Lung (tissue), 17 donors: ENCODE measurements at places on chromosomes 3 and 15. TPM values are rescaled to one million over a fixed set of nuclear protein-coding genes. Genes with fewer than 3 reads are reported as not detected.

- H3K27me3 ChIP-seq: no peaks in the 10 kb centered on the region
- no peaks in the 10 kb centered on the region for H3K4me1 ChIP-seq
- H3K36me3 ChIP-seq: no peaks in the 10 kb centered on the region
- no peak for DNase-seq
- no peak overlapping the region for H3K4me3 ChIP-seq
Measured at GRCh38 chr15:51218299-51218938, 120.0 kb downstream of the CYP19A1 start.

DNA sequence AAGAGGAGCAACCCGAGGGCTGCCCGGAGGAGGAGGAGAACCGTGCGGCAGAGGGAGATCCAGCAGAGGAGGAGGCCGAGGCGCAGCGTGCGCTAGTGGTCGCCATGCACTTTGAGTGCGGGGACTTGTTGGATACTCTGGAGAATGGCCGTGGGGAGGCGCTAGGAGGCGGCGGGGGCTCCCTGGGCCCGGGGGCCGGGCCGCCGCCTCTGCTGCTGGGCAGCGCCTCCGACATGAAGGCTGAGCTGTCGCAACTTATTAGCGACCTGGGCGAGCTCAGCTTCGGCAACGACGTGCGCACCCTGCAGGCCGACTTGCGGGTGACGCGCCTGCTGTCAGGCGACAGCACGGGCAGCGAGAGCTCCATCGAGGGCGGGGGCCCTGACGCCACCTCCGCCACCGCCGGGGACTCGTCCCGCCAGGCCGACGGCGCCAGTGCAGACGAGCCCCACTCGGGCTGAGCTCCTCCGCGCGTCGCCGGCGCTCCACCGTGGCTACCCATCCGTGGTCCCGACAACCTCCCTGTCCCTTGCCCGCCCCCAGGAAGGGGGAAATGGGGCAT, 2.0 kb downstream of the FAM43A start:
- peak overlapping the region; percentile 80 for H3K4me3 ChIP-seq
- no peaks in the 10 kb centered on the region for H3K27me3 ChIP-seq
- H3K4me1 ChIP-seq: peaks cover 16% of the 10 kb centered on the region
- peak overlapping the region; percentile 92 for H3K27ac ChIP-seq

DNA sequence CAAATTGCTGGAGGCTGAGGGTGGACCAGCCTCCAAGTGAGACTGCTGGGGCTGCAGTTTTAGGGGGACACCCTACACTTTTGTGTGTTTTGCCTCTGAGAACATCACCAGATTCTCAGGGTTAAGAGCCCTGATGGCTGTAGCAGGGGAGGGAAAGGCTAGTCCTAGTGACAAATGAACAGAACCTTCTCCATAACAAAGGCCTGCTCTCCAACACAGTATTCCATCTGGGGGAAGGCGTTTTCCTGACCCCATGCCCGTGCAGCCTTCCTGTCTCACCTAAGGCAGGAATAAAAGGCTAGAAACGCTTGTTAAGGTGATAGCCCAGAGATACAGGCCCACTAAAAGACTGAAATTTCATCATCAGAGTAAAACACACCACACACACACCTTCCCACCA, 50.2 kb upstream of the NSMCE3 start:
- H3K4me1 ChIP-seq: no peaks in the 10 kb centered on the region
- H3K27ac ChIP-seq: no peak overlapping the region
- no peak for DNase-seq

DNA sequence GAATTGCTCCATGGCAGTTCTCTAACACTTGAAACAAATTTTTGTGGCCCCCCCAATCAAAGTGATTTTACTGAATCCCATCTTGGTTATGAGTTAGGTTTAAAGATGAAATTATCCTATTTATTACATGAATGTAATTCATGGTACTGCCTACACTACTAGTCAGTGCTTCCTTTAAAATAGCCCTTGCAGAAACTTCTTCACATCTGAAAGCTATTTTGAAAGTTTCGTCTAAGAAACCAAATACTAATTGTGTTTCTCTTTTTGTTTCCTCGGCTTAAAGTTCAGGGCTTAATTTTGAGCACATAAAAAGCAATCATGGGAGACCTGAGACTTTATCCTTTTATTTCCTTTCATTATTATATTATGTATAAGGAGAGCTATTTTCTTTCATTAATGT, 72.1 kb downstream of the PLOD2 start:
- no peaks in the 10 kb centered on the region for H3K4me1 ChIP-seq
- H3K4me3 ChIP-seq: no peak overlapping the region
- no peak for DNase-seq
- H3K27ac ChIP-seq: no peak overlapping the region
- H3K27me3 ChIP-seq: no peaks in the 10 kb centered on the region

DNA sequence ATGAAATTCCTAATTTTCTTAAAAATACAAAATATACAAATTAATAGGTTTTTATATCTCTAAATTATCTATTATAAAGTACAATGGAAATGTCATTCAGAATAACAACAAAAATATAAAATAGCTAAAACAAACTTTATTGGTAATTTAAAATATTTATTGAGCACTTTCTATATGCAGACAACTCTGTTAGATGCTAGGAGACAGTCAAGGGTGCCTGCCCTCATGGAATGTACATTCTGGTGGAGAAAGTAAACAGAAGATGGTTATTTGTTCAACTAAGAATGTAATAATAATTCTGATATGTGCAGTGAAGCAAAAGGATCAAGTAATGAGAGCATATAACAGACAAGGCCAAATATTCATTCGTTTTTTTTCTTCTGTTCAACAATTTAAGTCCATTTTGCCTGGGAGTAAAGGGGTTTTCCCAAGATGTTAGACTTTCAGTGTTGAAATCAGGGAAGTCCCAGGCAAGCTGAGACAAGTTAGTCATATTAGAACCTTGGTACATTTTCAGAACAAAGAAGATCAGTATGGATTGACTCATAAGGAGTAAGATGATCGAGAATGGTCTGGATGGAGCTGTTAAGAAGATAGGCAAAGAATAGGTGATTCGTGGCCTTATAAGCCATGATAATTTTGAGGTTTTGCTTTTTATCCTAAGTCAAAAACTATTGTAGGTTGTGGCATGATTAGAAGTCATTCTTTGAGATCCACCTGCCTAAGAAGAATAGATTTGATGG, 150.2 kb upstream of the MLF1 start:
- no peaks in the 10 kb centered on the region for H3K27me3 ChIP-seq
- H3K4me3 ChIP-seq: no peak overlapping the region
- H3K36me3 ChIP-seq: no peaks in the 10 kb centered on the region
- no peak for DNase-seq
- H3K27ac ChIP-seq: no peak overlapping the region

DNA sequence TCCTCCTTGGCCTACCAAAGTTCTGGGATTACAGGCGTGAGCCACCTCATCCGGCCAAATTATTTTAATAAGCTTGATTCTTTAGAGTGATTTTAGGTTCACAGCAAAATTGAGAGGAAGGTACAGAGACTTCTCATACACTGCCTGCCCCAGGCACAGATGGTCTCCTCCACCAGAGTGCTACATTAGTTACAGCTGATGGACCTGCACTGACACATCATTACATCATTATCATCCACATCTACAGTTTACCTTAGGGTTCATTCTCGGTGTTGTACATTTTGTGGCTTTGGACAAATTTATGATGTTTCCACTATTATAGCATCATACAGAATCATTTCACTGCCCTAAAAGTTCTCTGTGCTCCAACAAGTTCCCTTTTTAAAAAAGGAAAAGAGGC, 4.4 kb upstream of the VPS8 start:
- H3K4me3 ChIP-seq: no peak overlapping the region
- H3K4me1 ChIP-seq: peaks cover 4% of the 10 kb centered on the region
- H3K27me3 ChIP-seq: no peaks in the 10 kb centered on the region
- no peaks in the 10 kb centered on the region for H3K36me3 ChIP-seq

DNA sequence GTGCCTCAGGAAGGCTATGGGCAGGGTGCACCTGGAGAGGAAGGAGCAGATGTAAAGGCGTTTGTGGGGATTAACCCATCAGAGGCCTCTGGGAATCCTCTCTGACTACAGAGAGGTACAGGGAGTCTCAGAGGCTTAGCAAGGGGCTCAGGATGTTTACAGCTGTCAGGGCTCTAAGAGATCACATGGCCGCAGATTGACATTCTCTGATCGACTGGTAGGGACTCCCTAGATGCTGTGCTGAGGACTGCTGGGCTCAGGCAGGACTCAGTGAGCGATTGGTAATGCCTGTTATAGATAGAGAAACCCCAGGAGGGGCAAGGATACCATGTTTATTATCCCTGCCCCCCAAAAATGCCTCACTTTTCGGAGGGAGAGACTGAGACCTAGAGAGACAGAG, 103.5 kb downstream of the CORO2B start:
- no peak for DNase-seq
- no peaks in the 10 kb centered on the region for H3K4me1 ChIP-seq
- no peaks in the 10 kb centered on the region for H3K27me3 ChIP-seq
- H3K4me3 ChIP-seq: no peak overlapping the region
- H3K27ac ChIP-seq: no peak overlapping the region

GRCh38 chr15:51751697-51752683, 593 bp downstream of the TMOD2 start:
- H3K4me3 ChIP-seq: peak overlapping the region; percentile 92
- H3K27ac ChIP-seq: peak overlapping the region; percentile 63
- DNase-seq: peak; percentile 46
- no peaks in the 10 kb centered on the region for H3K36me3 ChIP-seq
- H3K27me3 ChIP-seq: peaks cover 57% of the 10 kb centered on the region

DNA sequence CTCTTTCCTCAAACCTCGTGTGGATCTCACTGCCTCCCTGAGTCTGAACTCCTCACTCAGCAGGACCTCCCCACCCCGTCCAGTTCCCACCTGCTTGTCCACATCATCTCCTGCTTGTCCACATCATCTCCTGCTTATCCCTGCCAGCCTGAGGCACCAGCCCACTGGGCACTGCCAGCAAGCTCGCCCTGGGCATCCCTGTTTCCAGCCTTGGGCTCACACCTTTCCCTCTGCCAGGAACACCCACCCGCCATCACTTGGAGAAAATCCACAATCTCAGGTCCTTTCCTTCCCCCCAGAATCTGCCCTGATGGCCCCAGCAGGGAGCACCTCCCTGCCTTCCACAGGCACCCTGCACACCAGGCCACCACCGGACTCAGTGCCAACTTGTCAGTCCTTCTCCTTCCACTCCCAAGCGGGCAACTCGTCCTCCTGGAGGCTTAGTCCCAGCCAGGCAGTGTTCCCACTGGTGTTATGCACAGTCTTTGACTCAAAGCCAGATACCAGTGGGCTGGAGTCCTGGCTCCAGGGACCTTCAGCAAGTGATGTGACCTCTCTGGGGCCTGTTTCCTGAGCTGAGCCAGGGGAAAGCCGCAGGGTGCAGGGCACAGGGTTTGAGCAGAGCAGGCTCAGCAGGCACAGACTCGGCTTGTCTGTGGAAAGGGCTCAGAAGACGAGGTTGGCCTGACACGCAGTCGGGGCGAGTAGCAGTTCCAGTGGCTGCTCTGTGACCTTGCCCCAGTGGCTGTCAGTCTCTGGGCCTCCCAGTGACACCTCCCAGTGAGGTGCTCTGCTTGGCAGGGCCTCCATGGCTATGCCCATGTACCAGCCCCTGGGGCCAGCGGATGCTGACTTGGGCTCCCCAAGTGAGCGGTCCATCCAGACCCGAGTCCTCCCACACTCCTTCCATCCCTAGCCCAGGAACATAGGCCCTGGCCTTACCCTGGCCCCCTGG, 9.5 kb upstream of the MESP2 start:
- H3K4me3 ChIP-seq: no peak overlapping the region
- H3K4me1 ChIP-seq: no peaks in the 10 kb centered on the region
- DNase-seq: no peak
- H3K27ac ChIP-seq: no peak overlapping the region

The SLC28A2 gene
- total RNA-seq: 0.28 TPM

The CLDN16 gene
- 2.0 TPM for total RNA-seq

The ERC2 gene
- total RNA-seq: 1.2 TPM

The MKRN3 gene
- not detected for total RNA-seq

The ADAMTSL3 gene
- 58.2 TPM for total RNA-seq

The GPR62 gene
- not detected for total RNA-seq

The ARGFX gene
- total RNA-seq: not detected

The CELF6 gene
- 2.1 TPM for total RNA-seq
